CD4-positive, alpha-beta T cell treated with Interleukin-4 for 1 hour (primary cell): ENCODE measurements at places on chromosomes 16 and 17.

- DNase-seq: no peak
Measured at GRCh38 chr17:28528327-28529012, 22.3 kb downstream of the FOXN1 start.

DNA sequence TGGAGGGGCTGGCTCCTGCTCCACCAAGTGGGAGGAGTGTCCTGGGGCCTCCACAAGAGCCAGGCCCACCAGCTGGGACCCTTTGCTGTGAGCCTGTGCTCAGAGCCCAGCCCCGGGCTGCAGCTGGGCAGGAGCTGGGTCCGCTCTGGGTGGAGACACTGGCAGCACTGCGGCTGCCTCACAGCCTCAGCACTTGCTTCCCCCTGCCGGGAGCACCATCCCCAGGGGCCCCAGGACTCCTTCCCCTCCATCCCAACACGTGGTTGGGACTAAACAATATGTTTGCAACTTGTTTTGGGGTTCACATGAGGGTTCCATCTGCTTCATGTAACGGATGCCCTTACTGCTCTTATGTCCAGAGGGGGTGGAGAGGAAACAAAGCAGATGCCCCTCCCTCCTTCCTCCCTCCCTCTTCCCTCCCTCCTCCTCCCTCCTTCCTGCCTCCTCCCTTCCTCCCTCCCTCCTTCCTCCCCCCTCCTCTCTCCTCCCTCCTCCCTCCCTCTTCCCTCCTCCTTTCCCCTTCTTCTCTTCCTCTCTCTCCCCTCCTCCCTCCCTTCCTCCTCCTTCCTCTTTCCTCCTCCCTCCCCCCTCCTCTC lies 16.3 kb upstream of the CBFA2T3 start:
- no peak for DNase-seq

DNA sequence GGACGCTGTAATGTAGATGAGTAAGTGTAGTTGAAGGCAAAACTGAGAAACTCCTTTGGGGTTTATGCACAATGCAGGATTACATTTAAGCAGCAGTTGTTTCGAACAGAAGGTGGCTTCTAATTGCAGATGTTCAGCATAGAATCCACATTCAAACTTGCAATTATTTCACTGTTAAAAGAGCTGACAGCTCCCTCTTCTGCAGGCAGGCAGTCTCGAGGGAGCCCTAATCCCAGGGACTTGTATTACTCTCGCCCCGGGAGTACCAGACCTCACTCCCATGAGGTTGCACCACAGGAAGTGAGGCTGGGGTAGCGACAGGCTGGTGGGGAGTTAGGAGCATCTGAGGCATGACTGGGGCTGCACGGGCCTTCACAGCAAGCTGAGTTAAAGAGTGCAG lies 484.3 kb upstream of the EEF2KMT start:
- no peak for DNase-seq

GRCh38 chr16:12300490-12300889 lies 324.0 kb downstream of the SNX29 start:
- DNase-seq: no peak

DNA sequence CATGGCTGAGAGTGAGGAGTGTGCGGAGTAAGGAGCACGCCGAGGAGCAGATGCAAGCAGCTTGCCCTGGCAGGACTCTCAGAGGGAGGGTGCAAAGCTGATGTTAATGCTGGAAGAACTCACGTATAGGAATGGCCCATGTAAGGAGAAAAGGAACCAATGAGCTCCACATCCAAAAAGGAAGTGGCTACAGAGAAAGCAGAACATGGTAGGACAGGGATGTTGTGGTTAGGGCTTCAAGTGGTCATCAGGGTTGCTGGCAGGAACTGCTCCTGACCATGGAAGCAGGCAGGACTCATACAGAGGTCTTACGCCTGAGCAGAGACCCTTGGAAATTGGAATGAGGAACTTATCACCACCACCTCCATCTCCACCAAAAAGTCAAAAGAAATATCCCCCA lies 5.2 kb downstream of the MYO1D start:
- no peak for DNase-seq

- DNase-seq: no peak
Measured at GRCh38 chr17:35578929-35579432, 610 bp upstream of the PEX12 start.

DNA sequence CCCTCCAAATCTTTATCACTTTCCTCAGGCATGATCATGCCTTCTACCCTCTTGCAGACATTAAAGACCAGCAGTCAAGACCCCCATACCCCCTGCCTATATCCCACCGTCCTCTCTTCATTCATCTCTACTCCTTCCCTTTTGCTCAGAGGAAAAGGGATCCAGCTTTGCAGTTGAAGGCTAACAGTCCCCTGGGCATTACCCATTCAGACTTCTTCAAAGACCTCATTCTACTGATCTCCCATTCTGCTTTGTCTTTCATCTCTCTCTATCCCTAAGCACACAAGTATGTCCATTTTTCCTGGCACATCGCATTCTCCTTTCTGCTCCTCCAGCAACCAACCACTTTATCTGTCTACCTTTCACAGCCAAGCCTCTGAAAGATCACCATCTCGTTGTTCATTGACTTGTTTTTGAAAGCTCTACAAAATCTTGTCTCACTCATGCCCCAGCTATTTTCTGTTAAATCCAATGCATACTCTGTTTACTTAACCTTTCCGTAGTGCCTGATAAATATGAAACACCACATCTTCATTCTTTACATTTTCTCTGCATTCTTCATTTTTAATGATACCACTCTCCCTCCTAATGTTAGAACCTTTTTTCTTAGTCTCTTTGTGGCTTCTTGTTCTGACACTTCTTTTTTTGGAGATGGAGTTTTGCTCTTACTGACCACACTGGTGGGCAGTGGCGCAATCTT lies 14.1 kb upstream of the LCMT1 start:
- no peak for DNase-seq

GRCh38 chr17:14499976-14500375 lies 199.1 kb downstream of the HS3ST3B1 start:
- no peak for DNase-seq

DNA sequence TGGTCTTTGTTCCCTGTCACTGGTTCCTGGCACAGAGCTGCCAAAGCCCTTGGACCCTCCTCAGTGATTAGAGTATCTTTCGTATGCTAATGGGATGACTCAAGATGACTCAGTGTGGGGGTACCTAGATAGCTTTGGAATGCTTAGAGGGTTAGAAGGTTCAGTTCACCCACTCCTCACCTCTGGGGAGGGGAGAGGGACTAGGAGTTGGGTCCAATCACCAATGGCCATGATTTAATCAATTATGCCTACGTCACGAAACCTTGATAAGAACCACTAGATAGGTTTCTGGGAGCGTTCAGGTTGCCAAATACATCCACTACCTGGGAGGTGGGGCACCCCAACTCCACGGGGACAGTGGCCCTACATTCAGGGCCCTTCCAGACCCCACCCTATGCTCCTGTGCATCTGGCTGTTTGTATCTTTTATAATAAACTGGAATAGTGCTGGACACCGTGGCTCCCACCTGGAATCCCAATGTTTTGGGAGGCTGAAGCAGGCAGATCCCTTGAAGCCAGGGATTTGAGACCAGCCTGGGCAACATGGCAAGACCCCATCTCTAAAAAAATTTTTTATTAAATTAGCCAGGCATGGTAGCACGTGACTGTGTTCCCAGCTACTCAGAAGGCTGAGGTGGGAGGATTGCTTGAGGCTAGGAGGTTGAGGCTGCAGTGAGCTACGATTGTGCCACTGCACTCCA lies 29.2 kb upstream of the LITAF start:
- no peak for DNase-seq

DNA sequence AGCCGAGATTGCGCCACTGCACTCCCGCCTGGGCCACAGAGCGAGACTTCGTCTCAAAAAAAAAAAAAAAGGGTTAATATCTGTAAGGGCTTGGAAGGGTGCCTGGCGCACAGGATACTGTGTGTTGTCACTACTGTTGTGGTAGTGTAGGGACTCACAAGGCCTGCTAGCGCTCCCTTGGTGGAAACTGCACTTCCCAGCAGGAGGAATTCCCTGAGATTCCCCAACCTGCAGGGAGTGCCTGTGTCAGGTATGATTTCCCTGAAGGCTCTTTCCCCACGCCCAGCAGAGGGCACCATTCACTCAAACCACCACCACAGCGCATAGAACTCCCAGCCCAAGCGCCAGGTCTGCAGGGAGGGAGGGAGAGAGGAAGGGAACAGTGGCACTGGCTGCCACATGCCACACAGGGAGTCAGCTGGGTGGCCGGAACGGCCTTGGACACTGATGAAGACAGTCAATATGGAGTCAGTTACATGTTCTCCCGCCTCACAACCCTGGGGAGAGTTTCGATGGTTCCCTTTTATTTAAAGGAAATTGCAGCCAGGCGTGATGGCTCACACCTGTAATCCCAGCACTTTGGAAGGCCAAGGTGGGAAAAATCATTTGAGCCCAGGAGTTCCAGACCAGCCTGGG lies 32.7 kb upstream of the CDH1 start:
- DNase-seq: peak; percentile 54

DNA sequence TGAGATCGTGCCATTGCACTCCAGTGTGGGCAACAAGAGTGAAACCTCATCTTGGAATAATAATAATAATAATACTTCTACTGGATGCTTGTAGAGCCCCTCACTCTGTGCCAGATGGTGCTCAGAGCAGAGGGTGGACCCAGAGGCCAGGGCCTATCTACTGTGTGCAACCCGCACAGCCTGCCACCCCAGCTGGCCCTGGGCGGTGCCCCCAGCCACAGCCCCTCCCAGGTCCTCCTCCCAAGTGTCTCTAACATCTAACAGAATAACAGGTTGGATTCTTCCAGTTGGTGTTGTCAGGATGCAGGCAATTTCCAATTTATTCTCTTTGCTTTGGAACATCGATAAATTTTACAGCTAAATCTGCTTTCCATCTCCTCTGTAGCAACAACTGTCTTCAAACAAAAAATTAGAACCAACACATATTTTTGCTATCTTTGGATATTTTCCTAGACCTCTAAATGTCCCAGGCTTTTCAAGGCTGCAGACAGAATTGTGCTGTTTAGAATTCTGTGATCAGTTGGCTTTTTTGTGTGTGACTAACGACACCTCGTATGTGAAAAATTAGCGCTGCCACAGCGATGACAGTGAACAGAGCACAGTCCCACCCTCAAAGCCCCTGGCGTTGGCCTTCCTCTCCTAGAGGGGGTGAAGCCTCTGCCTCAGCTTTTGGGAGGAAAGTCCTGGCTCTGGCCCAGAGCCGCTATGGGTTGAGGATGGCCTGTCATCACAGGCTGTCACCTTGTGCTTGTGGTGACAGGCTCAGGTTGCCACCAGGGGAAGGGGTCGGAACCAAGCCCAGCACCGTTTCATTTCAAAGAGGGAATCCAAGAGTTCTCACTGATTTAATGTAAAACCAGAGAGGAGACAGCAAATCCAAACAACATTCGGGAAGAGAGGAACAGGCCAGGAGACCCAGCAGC lies 7.6 kb upstream of the EVPL start:
- no peak for DNase-seq

DNA sequence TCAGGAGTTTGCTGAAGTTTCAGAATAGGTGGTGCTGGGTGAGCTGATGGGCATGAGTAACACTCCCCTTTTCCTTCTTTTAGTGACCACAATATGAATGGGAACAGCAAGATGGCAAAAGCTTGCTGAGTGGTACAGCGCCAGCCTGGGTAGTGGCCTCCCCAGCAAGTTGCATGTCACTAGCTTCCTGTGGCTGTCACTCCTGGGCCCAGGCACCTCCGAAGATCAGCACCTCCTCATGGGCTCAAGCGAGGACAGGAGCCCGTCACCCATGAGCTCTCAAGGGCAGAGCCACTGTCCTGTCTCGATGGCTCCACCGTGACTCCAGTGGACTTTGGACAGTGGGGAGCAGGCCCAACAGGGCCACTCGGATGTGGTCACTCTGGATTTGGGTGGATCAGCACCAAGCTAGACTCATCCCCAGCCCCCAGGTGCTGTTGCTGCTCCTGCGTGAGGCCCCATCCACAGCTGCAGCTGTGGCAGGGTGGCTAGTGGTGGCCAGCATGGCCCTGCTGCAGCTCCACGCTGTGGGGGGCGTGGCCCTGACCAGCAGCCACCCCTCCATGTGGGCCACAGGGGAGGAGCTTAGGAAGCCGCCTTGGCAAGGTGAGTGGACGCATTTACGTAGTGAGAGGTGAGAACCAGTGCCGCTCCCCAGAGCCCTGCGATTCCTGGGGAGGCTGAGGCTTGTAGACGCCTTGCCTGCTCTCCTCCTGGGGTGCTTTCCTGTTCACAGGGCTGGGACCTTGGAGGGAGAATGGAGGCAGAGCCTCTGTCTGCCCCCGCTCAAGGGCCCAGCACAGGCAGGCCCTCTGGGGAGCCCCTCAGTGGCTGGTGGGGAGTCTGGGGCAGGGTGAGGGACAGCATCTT lies 13.6 kb upstream of the DNASE1 start:
- no peak for DNase-seq

- no peak for DNase-seq
Measured at GRCh38 chr17:64591944-64592343, 70.2 kb downstream of the SMURF2 start.

- DNase-seq: no peak
Measured at GRCh38 chr17:62824290-62825131, 16.4 kb upstream of the MARCHF10 start.

DNA sequence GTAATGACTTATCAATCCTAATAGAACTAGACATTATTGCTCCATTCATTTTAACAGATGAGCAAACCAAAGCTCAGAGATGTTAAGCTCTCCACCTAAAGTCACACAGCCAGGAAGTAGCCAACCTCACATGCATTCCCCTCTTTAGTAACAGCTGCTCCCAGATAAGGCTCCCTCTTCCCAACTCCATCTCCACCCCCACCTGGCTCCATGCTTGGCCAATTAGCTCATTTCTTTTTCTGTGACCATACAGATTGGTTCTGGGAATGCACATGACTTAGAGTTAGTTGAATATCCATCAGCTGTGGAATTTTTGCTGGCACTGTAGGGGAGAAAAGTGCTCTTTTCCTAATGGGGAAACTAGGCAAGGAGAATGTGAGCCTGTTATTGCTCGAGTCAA lies 13.0 kb downstream of the CBLN1 start:
- DNase-seq: no peak

DNA sequence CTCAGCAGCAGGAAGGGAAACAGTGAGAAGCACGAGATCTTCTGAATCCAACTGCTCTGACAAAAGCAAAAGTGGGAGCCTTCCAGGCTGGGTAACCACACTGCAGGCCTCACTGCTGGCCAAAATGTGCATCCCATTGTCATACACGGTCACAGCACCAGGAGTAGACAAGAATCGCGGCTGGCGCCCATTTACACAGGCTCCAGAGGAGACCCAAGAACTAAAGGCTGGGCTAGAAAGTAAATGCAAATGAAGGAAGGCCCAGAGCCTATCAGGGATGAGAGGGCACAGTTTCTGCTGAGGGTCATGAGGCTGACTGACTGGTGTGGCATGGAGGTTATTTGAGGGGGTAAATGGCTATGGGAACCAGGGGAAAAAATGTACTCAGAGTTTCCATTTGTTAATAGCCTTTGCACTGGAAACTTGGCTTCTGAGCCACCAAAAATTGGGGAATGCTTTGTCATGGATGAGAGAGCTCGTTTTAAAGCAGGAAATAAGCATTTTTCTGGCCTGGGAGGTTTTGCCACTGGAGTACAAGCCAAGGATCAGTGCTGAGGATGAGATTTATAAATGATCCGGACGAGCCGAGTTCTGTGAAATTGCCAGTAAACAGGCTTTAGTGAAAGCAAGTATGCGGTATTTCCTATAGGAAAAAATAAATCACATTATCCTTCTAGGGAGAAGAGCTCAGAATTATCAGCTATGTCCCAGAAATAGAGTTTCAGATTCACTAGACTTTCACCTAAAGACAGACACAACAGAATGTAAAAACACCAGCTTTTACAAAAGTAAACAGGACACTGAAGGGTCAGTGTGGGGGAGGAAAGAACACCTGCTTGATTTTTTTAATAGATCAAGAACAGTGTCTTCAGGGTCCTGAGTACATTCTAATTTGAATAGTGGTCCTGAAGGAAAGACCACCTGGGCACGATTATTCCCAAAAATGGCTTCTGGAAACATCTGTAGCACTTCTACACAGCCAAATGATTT lies 66.9 kb upstream of the GSG1L start:
- no peak for DNase-seq

GRCh38 chr16:87585442-87586200 lies 16.7 kb upstream of the JPH3 start:
- no peak for DNase-seq
